ENCODE measurements at places on chromosomes 13 and 19. TPM values are rescaled to one million over a fixed set of nuclear protein-coding genes. Genes with fewer than 3 reads are reported as not detected.

The CYP2F1 gene
- not detected for total RNA-seq

The CNN1 gene
- 0.21 TPM for total RNA-seq

The SEMA6B gene
- total RNA-seq = 8.4 TPM

The CEACAM19 gene
- total RNA-seq = 0.23 TPM

The SOX1 gene
- total RNA-seq = not detected

The IQCN gene
- total RNA-seq = 0.62 TPM

The TBC1D4 gene
- 4.1 TPM for total RNA-seq

The PNMA8B gene
- not detected for total RNA-seq

The CGB3 gene
- total RNA-seq = not detected

The APC2 gene
- 0.02 TPM for total RNA-seq

The DNAJC15 gene
- 22.9 TPM for total RNA-seq

The ZNF528 gene
- 20.0 TPM for total RNA-seq

- DNase-seq = no peak
Observed at GRCh38 chr19:17716309-17716929, 2.9 kb upstream of the MAP1S start.

GRCh38 chr19:12092956-12093355, 28.4 kb downstream of the ZNF844 start:
- DNase-seq = no peak

GRCh38 chr19:37948362-37948761, 41.4 kb downstream of the SIPA1L3 start:
- no peak for DNase-seq

DNA sequence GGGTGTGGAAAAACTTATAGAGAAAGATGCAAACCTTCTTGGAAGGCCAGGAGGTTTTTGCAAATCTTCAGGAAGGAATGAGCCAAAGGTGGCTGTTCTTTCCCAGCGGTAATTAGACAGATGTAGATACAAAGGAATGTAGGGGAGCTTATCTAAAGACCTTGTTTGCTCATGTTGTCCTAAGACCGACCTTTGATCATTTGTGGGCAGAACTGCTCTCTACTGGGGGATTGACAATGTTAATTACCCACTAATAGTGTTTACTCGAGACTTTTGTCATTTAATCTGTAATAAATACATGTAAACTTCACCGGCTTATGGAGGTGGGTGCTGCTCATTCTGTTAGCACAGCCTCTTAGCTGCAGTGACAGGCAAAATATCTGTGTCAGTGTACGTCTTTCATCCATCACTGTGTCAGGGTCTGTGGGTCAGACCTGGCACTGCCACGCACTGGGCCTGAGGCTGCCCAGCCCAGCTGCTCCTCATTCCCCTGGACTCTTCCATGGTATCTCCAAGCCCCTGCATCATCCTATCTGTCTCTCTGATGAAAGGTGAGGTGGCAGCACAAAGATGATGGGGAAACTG, 68.3 kb downstream of the ZNF431 start:
- no peak for DNase-seq

- peak; percentile 98 for DNase-seq
Observed at GRCh38 chr19:54207983-54208783, 7.5 kb downstream of the RPS9 start.

GRCh38 chr19:703651-704446, 4.9 kb upstream of the PALM start:
- no peak for DNase-seq

- DNase-seq = peak; percentile 81
Observed at GRCh38 chr19:45955905-45956608, 17.6 kb downstream of the NOVA2 start.

- no peak for DNase-seq
Observed at GRCh38 chr13:76503766-76504165, 382.4 kb downstream of the KCTD12 start.

DNA sequence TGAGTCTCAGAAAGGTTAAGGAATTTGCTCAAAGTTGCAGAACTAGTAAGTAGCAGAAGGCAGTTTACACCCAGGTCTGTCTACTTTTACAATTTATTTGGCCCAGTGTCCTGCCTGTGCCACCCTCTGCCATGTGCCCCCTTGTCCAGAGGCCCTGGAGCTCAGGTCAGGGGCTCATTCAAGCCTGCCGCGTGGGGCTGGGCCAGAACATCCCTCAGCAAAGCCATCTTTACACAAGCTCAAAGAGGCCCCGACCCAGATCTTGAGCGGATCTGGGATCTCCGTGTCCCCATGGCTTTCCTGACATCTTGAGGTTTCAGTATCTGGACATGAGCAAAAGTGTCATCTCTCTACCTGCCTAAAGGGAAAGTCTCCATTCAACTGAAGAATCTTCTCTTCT, 76.4 kb upstream of the VSTM2B start:
- no peak for DNase-seq

DNA sequence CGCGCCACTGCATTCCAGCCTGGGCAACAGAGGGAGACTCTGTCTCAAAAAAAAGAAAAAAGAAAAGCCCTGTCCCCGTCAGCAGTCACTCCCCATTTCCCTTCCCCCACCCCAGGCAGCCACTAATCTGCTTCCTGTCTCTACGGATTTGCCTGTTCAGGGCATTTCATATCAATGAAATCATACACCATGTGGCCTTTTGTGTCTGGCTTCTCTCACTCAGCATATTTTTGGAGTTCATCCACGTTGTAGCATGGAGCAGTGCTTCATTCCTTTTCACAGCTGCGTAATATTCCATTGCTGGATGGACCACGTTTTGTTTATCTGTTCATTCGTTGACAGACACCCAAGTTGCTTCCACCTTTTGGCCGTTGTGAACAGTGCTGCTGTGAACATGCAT, 36.1 kb upstream of the KLF2 start:
- DNase-seq = no peak

GRCh38 chr19:56765137-56765536, 75.4 kb downstream of the PEG3 start:
- DNase-seq = peak; percentile 53

DNA sequence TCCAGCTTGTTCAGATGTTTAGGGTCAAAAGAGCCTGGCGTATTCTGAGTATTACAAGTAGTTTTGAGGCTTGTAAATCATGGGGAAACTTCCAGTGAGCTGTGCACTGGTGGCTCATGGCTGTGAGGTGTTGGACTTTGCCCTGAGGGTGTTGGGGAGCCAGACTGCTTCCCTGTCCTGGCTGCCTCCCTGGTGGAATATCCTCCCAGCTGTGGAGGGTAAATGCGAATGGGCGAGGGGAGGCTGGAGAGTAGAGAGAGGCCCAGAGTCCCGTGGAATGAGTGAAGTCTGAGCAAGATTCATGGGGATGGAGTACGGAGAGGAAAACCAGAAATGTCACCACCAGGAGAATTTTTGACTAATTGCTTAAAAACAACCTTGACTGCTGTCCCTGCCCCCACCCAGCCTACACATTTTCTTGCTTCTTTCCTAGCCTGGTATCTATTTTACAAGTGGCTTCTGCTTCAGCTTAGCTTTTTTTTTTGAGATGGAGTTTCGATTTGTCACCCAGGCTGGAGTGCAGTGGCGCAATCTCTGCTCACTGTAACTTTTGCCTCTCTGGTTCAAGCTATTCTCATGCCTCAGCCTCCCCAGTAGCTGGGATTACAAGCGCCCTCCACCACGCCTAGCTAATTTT, 3.7 kb downstream of the SNRPA start:
- DNase-seq = no peak

- DNase-seq = peak; percentile 6
Observed at GRCh38 chr13:36190771-36191170, 23.6 kb downstream of the SOHLH2 start.

DNA sequence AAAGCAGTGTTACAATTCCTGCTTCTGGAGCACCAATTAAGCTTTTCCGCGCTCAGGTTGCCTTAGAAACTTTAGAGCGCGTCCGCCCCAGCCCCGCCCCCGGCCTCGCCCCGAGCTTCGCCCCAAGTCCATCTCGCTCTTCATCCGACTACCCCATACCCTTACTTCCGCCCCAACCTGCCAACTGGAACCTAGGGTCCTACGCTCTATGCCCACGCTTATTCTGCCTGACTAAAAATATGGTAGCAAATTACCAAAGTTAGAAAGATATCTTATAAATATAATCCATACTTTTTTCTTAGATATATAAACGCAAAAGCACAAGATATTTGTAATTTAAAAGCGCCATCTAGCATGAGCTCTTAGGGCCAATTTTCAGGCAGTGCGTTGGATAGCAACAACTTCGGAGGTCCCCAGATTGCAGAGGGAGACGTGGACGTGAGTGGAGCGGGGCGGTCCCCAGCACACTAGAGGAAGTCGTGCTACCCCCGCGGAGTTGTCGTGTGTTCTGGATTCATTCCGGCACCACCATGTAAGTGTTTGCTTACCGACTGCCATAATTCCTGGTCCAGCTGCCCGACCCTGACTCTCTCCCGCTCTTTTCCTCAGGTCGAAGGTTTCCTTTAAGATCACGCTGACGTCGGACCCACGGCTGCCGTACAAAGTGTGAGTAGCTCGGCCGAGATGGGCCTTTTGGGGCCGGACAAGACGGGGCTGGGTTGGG, at the start of gene UFM1:
Gene UFM1 (plus strand): TSS at position 462 of the 724 bp plus-strand sequence. CDS start 69 bp downstream, at position 531.
- peak; percentile 85 for DNase-seq

GRCh38 chr19:32862741-32863140, 6.8 kb downstream of the SLC7A9 start:
- no peak for DNase-seq

GRCh38 chr13:50531917-50532899, 311.3 kb downstream of the DLEU7 start:
- DNase-seq = peak; percentile 14

DNA sequence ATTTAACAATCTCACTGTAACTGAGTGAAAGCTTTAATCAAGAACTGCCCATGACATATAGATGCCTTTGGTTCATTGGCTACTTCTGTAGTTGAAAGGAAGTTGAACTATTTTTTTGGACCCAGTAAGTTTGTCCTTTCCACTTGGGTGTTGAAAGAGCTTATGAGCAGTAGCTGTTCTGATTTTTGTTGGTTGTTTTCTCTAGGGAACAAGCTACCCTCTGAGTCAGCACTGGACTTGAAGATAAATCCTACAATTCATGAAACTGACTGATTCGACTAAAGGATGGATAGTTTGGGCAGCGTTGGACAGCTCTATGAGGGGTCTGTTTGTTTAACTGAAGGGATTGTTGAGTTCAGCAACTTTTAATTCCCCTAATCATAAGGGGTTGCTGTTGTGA, 101.0 kb downstream of the PAN3 start:
- DNase-seq = no peak

DNA sequence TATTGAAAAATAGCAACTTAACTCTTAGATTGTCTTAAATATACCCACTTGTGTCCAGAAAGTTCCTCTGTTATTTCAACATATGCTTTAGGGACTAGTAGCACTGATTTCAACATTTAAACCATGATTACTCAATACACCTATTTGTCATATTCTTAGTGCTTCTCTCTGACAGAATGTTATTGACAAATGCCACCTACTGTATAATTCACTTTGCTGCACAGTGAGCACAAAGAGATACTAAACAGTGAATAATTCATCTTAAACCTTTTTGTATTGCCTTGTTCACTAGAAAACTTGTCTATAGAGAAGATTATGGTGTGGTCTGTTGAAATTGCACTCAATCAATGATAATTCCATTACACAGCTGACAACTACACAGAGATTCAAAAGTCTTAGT, 692.6 kb downstream of the PCDH17 start:
- no peak for DNase-seq

- DNase-seq = no peak
Observed at GRCh38 chr13:113589961-113590339, 5.4 kb downstream of the TFDP1 start.

GRCh38 chr13:60398379-60398891, 1.4 kb downstream of the TDRD3 start:
- no peak for DNase-seq

DNA sequence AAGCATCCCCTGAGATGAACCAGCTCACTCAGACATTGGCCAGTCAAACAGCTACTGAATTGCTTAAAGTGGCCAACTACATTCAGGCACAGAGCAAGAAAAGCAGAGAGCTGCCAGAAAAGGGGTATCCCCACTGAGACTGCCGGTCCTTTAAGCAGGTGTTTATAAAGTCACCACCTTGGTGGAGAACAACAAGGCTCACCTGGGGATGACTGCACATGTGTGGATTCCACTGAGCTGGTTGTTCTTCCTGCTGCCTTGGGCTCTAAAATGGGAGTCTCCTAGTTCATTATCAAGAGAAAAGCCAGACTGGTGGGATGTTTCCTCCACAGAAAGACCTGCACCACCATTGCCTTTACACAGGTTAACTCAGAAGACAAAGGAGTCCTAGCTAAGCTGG, 51.8 kb upstream of the IPO5 start:
- no peak for DNase-seq

DNA sequence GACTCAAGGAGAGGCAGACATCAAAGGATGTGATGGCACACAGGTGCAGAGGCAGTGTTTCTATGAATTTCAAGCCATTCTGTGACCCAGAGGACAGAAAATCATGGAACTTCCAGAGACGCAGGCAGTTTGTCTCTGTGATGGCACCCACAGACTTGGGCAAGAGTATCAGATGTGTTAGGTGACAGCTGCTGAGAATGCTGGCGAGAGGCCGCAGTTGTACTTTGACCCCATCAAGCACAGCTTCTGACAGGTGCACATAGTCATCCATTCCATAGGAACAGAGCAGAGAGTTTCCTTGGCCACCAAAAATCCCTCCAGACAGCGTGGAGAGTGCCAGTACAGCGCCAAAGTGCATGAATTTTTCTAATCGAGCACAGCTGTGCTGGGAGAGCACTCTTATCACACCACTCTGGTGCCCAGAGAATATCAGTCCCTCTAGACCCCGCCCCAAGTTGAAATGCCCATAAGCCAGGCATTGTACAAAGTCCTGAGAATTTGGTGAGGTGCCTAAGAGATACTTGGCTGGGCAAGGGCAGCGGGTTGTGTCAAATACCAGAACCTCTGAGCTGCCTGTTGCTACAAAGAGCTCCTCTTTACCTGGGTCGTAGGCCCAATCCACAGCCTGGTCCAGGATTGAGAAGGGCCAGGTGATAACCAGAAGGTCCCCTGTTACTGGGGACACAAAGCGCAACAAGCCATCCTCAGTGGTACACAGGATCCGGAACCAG, 12.4 kb downstream of the WDR87 start:
- no peak for DNase-seq

DNA sequence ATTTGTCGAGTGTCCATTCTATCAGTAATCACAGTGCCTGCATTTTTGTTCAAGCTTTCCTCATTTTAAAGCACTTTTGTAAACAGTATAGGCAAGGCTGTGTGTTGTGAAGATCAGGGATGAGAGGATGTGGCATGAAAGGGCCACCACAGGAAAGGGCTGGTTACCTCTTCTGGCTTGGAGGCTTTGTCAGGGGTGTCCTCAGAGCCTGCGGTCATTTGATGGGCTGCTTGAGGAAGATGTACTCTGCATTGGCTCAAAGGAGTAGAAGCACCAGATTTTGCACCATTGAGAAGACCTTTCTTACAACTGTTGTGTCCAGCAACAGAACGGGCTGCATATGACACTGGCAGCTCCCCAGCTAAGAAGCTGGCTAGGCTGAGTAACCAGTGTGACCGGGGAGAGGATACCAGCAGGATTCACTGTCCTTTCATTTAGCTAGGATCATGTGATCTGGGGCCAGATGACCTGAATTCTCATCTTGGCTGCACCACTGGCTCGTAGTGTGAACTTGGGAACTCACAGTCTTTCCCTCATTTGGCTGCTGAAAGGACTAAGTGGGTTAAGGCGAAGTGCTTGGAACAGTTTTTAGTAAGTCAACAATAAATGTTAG, 380.2 kb downstream of the FGF9 start:
- DNase-seq = no peak

Data from H4 (cell line).